ENCODE measurements at places on chromosomes 12 and 14. TPM values are rescaled to one million over a fixed set of nuclear protein-coding genes. Genes with fewer than 3 reads are reported as not detected.

ANAPC7 gene
- 52.0 TPM for total RNA-seq

CLEC9A gene
- total RNA-seq = not detected

OR4K17 gene
- total RNA-seq = not detected

CIDEB gene
- 1.3 TPM for total RNA-seq

OR10AD1 gene
- total RNA-seq = not detected
